ENCODE measurements at places on chromosomes 5 and 9. TPM values are rescaled to one million over a fixed set of nuclear protein-coding genes. Genes with fewer than 3 reads are reported as not detected.

DNA sequence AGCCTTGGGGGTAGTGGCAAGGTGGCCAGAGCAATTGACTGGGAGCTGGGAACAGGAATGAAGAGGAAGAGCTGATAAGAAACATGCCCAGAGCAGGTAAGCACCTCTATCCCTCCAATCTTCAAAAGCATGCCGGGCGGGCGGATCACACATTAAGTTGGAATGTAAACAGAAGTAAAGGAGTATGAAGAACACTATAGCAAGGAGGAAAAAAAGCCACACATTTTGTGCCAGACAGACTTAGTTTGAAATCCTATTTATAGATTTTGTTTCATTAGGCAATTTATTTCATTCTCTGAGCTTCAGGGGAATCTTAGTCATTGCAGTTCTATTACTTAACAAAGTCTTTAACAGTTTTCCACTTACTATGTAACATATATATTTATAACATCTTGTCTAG, 173.9 kb upstream of the TNC start:
- DNase-seq: peak; percentile 19

DNA sequence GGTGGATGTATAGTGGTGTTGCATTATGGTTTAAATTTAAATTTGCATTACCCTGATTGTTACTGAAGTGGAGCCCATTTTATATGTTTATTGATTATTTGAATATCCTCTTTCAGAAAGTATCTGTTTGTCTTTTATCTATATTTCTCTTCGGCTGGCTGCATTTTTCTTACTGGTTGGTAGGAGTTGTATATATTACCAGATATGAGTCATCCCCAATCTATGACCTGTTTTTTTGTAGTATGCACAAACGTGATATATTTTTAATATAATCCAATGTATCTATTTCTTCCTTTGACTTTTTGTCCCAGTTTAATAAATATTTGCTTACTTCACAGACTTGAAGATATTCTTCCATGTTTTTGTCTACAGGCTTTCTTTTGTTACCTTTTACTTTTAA, 29.3 kb upstream of the CAMK4 start:
- no peak for DNase-seq

DNA sequence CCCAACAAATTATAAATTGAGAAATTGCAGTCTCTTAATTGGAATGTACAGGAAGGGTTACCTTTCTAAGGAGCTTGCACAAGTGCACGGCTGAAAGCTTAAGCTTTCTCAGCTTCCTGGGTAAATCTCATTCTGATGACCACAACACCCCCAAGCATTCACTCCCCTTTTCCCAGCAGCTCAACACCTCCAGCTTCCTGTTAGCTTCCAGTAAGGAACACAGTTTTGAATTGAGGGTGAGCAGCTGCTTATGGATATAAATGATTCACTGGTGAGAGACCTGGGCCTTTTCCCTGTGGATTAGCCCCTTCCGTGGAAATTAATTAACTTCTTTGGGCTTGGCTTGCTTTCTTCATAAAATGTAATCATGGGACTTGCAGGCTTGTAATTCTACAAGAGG, 101.2 kb downstream of the SLC28A3 start:
- DNase-seq: no peak

DNA sequence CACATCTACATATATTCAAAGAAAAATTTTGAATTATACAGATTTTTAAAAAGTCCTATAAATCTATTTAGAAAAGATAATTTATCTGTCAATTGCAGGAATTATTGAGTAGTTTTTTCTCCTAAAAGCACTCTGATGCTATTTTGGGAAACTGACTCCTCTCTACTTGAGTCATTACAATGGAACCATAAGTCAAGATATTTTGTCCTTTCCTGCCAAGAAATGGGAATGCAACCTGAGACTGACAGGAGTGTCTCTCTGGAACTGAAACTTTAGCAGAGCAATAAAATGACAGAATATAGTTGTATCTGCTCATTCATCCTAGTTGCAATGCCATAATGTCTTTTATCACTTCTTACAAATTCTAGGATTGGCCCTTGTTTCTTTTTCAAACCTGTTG, 48.6 kb downstream of the CARTPT start:
- DNase-seq: no peak

DNA sequence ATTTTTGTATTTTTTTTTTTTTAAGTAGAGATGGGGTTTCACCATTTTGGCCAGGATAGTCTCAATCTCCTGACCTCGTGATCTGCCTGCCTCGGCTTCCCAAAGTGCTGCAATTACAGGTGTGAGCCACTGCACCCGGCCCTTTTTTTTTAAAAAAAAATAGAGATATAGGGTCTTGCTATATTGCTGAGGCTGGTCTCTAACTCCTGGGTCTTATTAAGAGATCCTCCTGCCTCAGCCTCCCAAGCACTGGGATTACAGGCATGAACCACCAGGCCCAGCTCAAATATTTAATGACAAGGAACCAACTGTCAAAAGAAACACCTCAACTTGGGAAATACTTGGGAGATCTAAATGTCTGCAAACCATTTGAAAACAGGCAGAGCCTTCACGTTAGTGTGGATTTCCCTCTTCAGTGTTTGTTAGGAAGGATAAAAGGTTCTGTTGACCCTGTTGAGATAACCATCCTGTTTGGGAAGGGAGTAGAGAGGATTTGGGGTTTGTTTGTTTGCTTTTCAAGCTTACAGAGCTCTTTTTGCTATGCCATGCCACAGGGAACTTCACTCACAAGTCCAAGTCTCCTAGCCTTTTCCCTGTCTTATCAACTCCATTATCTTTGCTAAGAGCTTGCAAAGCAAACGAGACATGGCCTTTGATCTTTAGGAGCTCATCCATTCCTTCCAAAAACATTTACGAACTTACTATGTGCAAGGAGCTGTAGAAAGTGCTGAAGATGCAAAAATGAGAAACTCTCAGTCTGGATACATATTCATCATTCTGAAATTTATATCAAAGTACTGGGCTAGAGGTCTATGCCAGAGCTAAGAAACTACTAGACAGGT, 7.5 kb downstream of the FAXDC2 start:
- no peak for DNase-seq

The TAF11L5 gene
- polyA plus RNA-seq: not detected

DNA sequence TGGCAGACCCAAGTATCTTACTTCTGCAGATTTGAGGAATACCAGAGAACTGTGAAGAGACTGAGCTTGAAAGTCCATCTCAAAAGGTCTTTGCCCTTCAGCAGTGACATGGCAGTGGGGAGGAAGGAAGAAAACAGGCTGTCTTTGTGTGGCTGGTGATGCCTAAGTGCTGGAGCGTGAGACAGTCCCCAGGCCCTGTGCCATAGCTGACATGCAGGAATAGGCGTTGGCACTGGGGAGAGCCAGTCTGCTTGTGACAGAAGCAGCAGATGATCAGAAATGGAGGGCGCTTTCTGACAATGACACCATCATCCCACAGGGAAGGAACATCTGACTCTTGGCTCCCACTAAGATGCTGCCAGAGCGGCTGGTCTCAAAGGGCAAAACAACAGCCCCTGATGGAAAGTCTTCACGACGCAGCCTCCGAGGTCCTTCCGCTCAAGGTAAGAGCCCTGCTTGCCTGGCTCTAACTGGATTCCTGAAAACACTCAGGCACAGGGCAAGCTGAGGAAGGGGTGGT, 15.5 kb upstream of the GLRX start:
- DNase-seq: no peak

DNA sequence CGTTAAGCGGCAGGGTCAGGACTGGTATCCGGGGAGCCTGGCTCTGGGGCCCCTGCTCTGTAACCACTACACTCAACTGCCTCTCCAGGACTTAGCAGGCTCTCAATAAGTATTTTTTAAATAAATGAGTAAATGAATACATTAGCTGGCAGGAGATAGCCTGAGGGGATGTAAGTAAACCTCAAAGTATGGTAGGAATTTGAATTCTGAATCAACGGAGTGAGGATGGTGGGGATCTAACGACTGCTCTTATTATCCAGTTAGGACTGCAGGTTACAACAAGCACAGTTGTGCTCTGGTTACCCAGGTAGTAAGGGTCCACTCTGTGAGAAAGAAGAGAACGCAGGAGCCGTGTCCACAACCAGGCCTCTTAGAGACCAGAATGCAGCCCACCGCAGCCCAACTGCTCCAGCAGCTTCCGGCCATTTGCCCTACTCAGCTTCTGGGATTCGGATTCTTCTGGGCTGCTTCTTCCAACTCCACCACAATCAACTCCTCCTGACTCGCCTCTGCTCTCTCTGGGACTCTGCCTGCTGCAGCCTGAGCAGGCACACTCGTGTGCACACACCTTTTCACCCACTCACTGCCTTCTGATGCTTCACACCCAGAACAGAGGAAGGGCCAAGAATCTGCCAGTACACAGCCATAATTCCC, 52.6 kb downstream of the MED27 start:
- no peak for DNase-seq

DNA sequence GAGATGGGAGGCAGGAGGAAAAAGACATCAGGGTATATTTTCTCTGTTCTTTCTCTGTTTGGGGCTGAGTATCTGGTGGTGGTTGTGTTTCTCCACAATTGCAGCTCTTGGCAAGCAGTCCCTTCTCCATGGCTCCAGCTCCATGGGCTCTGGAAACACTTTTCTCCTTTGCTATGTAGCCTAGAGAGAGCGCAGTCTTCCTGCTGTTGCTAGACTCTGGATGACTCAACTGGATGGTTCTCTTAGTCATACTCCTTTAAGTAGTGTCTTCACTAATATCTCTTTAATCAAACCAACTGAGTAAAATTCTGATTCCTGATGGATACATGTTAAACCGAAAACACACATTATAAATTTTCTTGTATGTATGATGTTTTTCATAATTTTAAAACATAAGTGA, 3.3 kb upstream of the PLGRKT start:
- DNase-seq: no peak

- no peak for DNase-seq
These were observed 35.1 kb upstream of the ZCCHC7 start for GRCh38 chr9:37085233-37085632.

GRCh38 chr9:137731216-137731946, 112.6 kb downstream of the EHMT1 start:
- no peak for DNase-seq

The SLC4A9 gene
- polyA plus RNA-seq: 0.09 TPM

The THBS4 gene
- 5.4 TPM for polyA plus RNA-seq

GRCh38 chr5:72115296-72115695, 8.0 kb downstream of the MAP1B start:
- DNase-seq: no peak

DNA sequence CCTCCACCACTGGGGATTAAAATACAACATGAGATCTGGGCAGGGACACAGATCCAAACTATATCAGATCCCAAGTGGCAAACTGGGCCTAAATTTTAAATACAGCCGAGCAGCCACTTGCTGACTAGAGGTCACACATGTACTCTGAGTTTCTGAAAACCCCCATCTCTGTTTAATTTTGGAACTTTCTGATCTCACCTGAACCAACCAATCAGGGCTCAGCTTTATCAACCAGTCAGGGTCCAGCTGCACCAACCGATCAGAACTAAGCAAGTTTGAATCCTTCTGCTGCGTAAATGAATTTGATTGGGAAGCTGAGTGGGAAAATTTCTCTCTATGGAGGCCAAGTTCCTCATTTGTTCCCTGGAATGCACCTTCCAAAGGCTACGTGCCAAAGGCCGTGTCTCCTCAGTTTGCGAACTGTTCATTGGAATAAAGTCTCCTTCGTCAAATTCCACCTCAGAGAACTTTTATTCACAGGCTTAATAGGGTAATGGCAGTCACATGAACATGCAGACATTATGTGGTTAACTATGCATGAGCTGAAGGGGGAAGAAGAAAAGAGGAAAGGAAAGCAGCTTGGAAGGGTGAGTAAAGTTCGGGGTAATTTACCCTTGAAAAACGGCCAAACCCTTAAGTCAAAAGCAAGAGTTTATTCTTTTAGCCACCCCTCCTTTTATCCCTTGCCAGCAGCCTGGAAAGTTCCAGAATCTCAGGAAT, 3.7 kb downstream of the CD180 start:
- DNase-seq: no peak

GRCh38 chr5:110203661-110204060, 513.9 kb downstream of the MAN2A1 start:
- DNase-seq: no peak

The RHOBTB3 gene
- 71.7 TPM for polyA plus RNA-seq

The SGCD gene
- 12.7 TPM for polyA plus RNA-seq

DNA sequence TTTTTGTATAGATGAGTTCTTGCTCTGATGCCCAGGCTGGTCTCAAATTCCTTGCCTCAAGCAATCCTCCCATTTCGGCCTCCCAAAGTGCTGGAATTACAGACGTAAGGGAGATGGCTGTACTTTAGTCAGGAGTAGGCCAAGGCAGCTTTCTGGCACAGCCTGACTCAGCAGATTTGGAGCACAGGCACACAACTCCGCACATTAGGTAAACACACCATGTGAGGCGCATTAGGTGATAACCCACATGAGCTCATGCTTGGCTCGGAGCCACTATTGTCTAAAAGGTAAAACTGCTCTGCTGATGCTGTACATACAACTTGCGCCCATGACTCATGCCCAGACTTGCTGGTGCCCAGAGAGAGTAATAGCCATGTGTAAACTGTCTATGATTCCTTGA, 1157.9 kb downstream of the TAF11L14 start:
- DNase-seq: no peak

The GLRA1 gene
- polyA plus RNA-seq: 0.08 TPM

DNA sequence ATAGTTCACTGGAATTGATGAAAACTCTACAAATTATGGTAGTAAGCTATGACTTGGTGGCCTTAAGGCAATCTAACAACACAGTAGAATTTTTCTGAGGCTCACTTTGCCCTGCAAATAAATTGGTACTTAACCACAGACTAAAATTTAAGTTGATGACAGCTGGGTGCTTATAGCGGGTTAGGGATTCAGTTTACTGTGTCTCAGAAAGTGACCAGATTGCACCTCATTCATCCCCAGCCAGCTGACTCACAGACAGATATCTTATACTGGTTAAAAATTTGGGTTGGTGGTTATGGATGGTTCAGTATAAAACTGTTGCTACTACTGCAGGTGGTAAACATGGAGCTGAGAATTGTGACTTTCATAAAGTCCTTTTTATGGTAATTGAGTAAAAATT, 2.8 kb downstream of the CKS2 start:
- no peak for DNase-seq

DNA sequence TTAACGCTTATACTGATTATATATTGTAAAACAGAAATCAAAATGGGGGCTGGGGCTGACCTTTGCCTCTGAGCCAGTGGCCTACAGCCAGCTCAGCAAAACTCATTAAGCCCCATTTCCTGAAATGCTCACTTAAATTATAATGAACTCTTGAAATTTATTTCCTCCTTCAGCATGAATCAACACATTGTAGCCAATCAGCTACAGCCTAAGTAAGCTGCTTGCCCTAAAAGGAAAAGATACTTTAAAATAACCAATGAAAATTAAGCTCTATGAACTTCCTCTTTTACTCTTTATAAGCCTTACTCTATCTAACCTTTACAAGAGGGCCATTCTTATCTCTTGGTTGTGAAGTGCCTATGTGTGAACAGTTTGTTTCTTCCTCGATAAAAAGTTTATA, 33.5 kb upstream of the SUB1 start:
- no peak for DNase-seq
